ENCODE measurements at places on chromosomes 6 and 20.

GRCh38 chr20:32481311-32482142 lies 103.6 kb downstream of the NOL4L start:
- peak; percentile 42 for DNase-seq

DNA sequence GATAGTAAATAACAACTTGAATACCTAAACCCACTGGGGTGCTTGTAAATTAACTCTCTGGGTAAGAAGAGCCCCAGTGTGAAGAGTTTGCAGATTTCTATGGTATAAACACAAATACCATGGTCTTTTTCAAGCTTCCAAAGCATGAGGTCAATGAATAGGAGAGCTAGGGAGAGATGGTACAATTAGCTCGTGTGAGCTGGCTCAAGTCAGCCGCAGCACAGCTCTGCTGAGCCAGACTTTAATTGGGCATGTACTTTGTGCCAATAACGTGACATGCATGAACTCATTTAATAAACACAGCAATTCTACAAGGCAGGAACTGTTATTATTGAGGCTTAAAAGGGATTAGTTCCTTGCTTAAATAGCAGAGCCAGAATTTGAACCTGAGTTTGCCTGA lies 684.2 kb downstream of the KIF16B start:
- no peak for DNase-seq

- no peak for DNase-seq
Observed at GRCh38 chr20:2875690-2876203, 2.5 kb downstream of the PTPRA start.

DNA sequence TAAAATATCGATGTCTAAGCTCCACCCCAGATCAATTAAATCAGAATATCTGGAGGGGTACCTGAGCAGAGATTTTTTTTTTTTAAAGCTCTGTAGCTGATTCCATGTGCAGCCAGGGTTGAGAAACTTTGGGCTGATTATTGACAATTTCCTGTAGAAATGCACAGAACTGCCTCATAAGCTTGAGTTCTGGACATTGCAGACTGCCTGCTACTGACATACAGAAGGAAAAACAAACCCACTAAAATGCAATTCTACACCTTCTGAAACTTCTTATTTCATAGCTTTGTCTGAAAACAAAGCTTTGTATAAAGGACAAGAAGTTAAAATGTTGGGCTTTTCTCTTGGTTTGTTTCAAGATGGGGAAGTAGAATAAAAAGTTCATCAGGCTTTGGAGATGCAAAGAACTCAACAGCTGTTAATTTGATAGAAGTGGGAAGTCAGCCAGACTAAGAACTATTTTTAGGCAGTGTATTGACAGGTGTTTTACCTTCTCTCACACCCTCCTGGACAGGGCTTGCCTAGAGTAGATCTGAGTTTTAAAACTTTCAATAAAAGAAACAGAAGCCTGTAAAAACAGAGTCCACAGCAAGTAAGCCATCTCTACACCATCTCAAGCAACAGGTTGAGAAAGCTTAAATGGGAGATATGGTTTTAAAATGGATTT lies 147.7 kb downstream of the KCNQ5 start:
- DNase-seq: no peak

DNA sequence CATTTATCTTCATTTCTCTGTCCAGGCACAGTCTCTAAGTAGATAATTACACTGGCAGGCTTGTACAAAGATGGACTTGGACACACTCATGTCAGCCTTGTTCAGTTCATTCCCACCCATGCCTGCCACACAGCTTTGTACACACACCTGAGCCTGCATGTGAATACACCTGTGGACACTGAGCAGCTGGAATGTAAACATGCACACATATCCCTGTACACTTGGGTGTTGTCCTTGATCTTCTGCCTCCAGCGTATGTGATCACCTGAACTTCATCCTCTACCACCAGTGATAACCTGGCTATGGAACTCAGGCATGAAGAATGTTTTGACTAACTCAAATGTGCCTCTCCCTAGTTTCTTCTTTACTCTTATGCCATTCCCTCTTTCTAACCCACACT lies 190.6 kb downstream of the DHX35 start:
- DNase-seq: no peak

DNA sequence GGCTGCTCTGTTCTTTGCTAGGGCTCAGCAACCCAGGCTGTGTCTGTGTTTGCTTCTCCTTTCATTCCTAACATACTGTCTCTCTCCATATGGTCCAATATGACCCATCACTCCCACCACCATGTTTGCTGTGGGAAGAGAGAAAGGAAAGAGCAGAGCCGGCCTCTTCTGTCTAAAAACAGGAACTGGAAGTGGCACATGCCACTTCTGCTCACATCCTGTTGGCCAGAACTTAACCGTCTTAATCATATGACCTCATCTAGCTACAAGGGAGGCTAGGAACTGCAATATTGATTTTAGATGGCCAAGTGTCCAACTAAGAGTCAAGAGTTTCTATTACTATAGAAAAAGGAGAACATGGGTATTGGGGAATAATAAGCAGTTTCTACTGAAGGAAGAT lies 212.5 kb upstream of the CHD6 start:
- DNase-seq: no peak

- peak; percentile 23 for DNase-seq
Observed at GRCh38 chr6:113328886-113329381, 528.2 kb upstream of the MARCKS start.

DNA sequence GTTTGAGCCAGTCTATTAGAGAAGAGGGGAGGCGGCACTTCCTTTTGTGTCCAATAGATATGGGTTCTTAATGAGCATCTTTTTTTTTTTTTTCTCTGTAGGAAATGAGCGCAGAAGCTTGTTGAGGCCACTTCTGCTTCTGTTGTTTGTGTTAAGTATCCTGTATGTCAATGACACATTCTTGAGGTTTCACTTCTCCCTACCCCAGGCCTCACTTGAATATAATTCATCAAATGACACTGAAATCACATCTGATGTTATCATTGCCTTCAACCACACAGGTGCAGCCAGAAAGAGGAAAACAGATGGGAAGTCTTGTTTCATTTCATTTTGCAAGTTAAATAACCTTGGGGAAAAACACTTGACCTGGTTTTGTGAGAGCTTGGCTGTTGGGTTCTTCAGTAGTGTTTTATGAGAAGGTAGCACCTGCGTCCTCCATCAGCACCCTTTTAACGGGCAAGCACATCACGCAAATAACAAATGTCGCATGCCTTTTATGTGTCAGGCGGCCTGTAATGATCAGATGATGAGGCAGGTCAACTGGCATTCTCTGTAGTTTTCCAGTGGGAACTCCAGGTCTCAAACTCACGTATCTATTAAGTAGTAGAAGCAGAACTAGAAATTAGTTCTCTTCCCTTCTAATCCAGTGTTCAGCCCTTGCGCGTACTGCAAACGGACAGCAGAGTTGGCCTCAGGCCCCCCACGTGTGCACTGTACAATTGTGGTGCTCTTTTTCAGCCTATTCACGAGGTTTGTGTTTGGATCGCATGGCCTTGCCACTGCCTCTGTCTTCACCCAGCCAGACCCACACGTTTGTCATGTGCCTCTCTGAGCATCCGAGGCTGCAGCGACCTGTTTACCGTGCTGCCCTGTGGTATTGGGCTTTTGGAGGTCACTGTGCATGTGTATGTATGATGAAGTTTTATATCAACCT lies 23.5 kb downstream of the PLEKHG1 start:
- DNase-seq: no peak

- DNase-seq: no peak
Observed at GRCh38 chr6:150452428-150453243, 83.8 kb downstream of the IYD start.

GRCh38 chr6:8494730-8495129 lies 59.4 kb upstream of the SLC35B3 start:
- DNase-seq: no peak

Data from choroid plexus epithelial cell (primary cell).